Amygdala (tissue), 56 donors: ENCODE measurements at places on chromosomes 13 and 19.

DNA sequence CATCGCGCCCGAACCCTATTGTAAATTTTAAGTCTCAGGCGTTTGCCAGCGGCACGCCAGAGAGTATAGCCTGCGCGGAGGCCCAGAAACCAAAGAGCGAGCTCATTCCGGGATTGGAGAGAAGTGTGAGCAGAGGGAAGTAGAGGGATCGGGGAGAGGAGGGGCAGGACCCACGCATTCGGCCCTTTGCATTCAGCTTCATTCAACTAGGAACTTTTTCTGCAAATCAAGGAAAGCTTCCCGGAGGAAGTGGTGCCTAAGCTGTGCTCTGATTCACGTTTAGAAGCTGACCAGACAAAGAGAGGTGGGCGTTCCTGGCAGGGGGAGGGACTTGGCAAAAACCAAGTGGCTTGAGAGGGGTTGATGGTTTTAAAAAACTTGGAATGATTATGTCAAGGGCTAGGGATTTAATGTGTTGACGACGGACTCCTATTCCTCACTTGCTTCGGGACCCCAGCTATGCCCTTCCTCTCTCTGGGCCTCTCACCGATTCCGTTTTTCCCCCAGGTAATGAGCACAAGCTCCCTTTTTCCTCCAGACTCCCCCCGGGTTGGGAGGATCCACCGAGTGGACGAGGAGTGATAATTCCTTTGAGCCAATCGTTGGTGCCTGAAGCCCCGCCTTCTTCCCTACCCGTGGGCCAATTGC is 811 bp upstream of the PRMT1 start:
- DNase-seq = no peak

GRCh38 chr13:84591444-84591843 is 709.2 kb upstream of the SLITRK1 start:
- no peak for DNase-seq

DNA sequence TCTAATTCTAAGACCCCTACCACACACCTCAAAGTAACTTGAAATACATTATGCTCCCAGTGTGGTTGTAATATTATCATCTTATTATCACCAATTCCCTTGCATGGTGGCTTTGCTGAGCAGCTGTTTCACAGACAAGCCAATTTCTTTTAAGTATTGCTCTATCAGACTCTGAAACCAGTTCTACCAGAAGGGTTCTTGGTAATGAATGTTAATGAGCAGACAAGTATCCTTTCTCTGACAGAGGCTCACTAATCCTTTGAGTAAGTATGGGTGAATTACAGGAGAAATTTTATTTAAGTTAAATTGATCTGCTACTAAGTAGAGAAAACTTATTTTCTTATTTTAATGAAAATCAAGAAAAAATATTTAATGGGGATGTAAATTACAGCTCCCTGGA is 326.0 kb downstream of the GPC6 start:
- DNase-seq = no peak

GRCh38 chr19:53365899-53366493 is 491 bp downstream of the ZNF525 start:
- no peak for DNase-seq

GRCh38 chr13:46288570-46289259 is 77.0 kb downstream of the LRRC63 start:
- DNase-seq = no peak

GRCh38 chr13:99689955-99690354 is 188.7 kb downstream of the TM9SF2 start:
- DNase-seq = no peak

GRCh38 chr13:111665691-111666095 is 345.3 kb downstream of the TEX29 start:
- DNase-seq = no peak

- no peak for DNase-seq
Observed at GRCh38 chr13:107493266-107493665, 722.1 kb downstream of the LIG4 start.

GRCh38 chr13:30835442-30835841 is 70.6 kb upstream of the MEDAG start:
- DNase-seq = no peak
